Jurkat, Clone E6-1 (cell line): ENCODE measurements at places on chromosomes 6 and 20.

DNA sequence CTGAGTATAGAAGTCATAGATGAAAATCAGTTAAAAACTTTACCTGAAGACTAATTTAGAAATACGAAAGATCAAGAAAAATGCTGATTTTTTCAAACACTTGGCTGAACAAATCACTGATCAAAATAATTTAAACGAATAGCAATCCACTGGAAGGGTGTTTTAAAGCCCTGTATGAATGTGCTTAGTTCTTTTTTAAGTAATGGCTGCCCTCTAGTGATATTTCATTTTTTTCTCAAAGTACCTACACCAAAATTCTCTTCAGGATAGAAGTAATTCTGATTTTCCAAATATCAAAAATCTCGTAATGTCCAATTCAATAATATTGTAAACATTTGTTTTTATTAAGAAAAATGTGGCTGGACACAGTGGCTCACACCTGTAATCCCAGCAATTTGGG, 32.5 kb downstream of the AKAP7 start:
- DNase-seq, result no peak

DNA sequence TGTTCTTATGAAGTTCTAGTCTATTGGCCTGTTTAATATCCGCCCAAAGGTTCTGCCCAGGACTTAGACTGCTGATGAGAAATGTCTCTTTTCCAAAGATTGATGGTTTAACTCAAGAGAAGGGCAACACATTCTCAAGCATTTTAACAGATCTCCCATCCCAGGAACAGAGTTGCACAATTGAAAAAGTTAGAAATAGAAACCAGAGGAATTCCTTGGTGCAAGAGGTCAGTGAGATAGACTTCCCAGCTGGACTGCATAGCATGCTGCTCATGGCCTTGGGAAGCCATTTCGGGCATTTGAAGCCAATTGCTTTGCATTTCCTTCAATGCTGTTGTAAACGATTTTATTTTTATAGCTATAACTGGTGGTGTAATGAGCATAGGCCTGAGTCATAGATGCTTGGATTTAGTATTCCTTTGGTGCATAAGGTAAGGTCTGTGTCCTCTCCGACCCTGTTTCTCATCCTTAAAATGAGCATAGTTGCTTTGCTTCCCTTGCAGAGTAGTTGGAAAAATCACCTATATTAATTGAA, 292.2 kb upstream of the JAG1 start:
- no peak for DNase-seq

DNA sequence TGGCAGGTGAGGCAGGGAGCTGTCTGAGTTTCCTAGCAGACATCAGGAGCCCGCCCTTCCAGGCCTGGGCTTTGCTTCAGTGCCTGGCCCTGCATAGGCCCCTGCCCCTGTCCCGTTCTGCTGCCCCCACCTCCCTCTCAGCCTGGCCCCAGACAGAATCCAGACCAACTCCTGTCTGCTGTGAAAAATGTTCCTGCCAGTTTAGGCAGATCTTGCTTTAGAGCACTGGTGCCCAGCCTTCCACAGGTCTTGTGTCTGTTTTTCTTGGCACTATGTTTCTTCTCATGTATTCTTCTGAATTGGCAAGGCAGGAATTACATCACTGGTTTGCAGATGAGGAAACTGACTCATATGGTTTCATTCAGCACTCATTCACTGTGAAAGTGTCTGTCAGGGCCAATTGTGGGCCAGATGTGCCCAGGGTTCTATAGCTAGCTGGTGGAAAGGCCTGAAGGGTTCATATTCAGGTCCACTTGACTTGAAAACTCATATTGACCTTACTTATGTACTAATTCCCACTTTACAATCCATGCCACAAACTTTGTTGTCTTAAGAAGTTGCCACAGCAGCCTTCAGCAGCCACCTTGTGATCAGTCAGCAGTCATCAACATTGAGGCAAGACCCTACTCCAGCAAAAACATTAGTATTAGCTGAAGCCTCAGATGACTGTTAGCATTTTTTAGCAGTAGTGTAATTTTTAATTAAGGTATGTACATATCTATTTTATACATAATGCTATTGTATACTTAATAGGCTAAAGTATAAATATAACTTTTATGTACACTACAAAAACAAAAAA, 40.5 kb downstream of the HLA-F start:
- no peak for DNase-seq

GRCh38 chr6:11785774-11786579, 7.4 kb upstream of the ADTRP start:
- peak; percentile 19 for DNase-seq

DNA sequence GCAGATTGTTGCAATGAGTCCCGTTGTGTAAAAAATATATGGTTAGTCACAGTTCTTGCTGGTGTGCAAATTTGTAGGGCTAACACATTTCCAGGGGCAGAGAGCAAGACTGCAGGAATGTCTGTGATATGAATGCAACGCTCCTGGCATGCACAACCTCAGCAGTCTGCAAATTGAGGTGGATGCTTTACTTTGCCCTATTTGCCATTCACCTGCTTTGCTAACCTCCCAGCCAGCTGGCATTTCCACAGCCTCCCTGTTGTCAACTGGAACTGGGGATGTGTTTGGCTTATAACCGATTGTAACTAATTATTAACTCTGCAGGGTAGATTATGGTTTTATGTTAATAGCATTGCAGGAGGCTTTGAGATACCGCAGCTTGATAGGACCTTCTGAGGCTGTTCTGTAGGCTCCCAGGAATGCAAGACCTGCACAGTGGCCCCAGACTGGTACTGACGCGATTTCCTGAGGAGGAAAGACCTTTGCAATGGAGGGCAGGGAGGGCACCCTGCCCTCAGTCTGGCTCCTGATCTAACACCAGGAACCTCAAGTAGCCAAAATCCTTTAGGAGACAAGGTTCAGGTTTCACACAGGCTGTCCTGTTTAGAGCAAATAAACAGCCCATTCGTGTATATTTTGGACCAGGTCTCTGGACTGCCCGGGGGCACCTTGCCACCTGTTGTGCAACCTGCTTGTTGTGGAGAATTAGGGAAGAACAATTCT, 53.4 kb downstream of the EDN1 start:
- no peak for DNase-seq

DNA sequence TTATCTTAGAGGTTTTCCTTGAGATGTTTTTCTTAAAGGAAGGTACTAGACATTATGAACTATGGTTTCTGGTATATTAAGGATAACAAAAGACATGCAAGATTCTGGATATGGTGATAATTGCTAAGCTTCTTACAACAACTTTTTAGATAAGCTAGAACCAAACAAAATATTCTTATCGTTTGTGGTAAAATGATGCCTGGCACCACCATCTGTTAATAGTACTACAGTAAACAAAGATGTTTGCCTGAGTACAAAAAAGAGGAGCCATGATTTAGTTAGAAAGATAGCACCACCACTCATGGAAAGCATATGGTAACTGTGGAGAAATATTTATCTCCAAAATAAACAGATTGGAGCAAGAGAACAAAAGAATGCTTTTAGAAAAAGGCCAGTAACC, 747.3 kb downstream of the COL12A1 start:
- DNase-seq, result no peak
